ENCODE measurements at places on chromosomes 1 and 21.

- DNase-seq = no peak
Observed at GRCh38 chr1:70025846-70026245, 179.5 kb downstream of the LRRC40 start.

DNA sequence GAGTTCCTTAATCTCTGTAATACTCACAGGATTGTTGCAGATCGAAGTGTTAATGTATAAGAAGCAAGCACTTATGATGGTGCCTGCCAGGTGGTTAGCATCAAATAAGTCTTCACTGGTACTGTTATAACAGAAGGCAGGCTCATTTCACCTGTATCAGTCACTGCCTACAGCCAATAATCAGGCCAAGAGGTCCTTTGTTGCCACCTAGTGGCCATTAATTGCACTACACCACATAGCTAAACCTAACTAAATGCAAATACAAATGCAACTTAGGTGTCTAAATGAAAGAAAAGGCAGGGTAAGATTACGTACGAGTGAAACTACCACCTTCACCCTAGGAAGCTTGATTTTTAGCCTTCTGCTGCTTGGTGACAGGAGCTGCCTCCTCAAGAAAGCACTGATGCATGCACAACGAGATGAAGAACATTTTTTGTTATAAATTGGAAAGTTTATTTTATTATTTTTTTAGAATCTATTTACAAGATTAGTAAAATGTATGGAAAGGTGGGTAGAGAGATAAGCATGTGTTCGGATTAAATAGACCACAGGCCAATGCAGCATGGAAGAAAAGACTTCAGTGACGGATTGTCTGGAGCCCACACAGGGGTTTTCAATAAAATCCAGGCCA lies 334.8 kb upstream of the CAMK1G start:
- DNase-seq = peak; percentile 58

DNA sequence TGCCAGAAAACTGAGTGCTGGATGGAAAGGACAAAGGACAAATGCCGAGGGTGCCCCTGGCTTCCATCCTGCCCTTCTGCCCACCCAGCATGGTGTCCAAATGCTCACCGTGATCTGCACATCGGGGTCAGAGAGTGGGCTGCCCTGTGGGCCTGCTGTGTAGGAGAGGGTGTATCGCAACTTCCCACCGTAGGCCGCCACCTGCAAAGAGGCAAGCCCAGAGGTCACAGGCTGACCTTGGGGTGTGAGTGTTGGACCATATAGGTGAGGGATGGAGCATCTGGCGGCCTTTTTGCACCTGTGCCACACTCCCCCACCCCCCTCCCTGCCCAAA lies 53.5 kb downstream of the LDLRAD2 start:
- DNase-seq = no peak

DNA sequence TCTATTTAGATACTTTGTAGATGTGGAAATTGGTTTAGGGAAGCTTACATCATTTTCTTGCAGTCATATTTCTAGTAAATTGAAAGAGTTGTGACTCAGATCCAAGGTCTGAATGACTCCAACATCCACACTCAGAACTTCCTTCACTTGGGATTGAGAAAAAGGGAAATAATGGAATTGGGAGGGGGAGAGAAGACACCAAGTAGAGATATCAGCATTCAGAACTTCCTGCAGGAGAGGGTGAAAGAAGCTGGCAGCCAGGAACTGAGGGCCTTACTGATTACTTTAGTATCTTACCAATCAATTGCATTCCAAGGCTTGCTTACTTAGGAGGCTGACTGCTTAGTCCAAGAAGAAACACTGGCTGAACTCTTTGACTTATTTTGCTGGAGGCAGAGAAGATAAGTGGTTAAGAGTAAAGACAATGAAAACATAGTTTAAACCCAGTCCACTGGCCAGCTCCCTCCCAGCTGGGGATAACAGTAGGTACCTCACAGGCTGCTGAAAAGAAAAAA lies 21.7 kb downstream of the APP start:
- DNase-seq = no peak

GRCh38 chr1:31575369-31576140 lies 760 bp upstream of the TINAGL1 start:
- no peak for DNase-seq

GRCh38 chr21:33668620-33669019 lies 26.3 kb downstream of the ITSN1 start:
- no peak for DNase-seq

GRCh38 chr1:40901886-40902852 lies 40.0 kb upstream of the CITED4 start:
- DNase-seq = no peak

- DNase-seq = no peak
Observed at GRCh38 chr1:54486907-54487306, 61.1 kb upstream of the ACOT11 start.

GRCh38 chr1:236718328-236718727 lies 32.0 kb downstream of the ACTN2 start:
- no peak for DNase-seq

GRCh38 chr1:42153624-42154023 lies 414 bp downstream of the GUCA2B start:
- no peak for DNase-seq

DNA sequence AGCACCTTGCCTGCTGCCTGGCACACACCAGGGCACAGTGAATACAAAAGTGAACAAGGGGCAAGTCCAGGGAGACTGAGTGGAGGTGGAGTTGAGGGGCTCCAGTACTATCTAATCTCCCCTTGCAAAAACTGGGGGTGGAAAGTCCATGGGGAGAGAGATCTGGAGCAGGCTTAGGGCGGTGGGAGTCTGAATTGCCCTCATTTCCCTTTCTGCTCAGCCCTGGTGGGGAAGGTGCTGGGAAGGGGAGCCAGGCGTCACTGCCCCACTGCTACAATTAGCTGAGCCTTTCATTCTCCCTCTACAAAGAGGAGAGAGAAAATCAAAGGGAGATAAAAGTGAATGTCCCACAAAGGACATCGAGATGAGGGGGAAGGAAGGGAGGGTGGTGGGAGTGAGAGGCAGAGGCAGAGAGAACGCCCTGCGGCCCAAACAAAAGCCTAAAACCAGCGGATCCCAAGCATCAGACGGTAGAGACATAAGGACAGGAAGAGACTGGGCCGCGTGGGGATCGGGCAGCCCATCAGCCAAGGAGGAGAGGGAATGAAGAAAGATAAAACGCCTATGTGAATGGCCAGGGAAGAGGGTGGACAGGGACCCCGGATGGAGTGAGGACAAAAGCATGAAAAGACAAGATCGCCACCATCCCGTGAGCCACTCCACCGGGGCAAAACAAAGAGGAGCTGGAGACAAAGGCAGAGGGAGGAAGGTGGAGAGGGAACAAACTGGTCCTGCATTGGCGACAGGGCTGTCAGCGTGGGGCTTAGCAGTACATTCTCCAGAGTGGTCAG lies 46.8 kb upstream of the SOX13 start:
- DNase-seq = no peak

DNA sequence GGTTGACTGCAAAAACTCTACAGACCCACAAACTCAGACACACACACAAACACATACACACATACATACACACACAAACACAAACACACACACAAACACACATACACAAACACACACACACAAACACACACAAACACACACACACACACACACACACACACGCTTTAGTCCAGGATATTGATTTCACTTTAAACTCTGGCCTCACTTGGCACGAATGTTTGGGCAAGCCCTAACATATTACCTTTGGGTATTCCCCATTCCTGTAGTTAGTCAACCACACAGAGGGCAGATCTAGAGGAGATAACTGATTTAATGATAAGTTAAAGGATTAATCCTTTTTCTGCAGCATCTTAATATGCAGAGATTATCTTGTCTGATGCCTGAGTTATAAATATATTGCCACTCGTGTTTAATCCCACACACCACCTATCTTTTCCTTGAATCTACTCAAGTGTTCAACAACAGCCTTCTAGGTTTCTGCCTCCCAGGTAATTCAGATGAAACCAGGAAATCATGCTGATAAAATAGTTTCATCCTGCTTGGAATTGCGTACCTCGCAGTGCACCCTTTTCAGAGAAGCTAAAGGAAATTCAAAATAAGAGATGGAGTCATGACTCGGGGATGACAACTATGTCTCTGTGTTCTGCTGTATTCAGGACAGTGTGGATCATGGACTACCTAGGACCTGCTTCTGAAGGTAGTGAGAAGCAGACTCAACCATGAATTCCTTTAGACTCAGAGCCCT lies 14.5 kb upstream of the RUNX1 start:
- DNase-seq = no peak

DNA sequence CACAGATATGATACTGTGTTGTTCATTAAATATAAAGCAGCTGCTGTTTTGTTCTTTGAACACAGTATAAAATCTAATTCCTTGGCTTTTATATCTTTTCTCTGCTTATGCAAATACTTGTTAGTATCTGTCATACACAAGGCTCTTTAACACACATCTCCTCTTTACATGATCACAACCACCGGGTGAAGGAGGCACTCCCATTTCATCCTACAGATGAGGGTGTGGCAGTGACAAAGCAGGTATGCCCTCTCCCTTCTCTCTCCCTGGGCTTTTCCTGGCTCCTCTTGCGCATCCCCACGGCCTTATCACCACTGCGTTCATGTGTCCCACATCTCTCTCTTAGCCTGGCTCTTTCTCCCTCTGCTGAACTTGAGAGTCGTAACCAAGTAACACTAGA lies 38.2 kb downstream of the JUN start:
- no peak for DNase-seq

GRCh38 chr1:87369736-87370478 lies 41.2 kb downstream of the LMO4 start:
- DNase-seq = no peak

DNA sequence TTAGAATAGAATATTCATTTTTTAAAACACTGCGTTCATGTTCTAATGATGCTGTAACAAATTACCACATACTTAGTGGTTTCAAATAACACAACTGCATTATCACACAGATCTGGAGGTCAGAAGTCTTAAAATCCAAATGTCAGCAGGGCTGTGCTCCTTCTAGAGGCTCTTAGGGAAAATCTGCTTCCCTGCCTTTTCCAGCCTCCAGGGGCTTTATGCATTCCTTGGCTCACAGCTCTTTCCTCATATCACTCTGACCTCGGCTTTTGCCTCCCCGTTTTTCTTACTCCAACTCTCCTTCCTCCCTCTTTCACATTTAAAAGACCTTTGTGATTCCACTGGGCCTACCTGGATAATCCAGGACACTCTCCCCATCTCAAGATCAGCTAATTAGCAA lies 18.6 kb upstream of the FMN2 start:
- DNase-seq = no peak

GRCh38 chr1:214280386-214281020 lies 456 bp upstream of the SMYD2 start:
- DNase-seq = peak; percentile 32
